ENCODE measurements at places on chromosomes 7 and 10.

DNA sequence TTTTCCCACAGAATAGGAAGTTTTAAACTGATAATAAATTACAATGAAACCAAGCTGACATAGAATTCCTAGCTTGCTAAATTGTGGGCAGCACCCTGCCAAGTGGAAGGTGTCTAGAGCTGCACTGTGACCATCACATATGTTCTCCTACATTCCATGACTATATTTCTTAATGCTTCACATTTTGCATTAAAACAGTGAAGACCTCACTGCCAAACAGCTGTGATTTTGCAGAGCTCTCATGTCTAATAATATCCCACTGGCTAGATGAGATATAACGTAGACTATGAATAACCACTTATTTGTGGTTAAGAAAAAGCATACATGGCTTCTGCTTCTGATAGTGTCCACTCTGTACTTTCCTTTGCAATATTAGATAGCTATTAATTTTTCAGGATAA, 228.3 kb upstream of the TEX47 start:
- no peak for DNase-seq

DNA sequence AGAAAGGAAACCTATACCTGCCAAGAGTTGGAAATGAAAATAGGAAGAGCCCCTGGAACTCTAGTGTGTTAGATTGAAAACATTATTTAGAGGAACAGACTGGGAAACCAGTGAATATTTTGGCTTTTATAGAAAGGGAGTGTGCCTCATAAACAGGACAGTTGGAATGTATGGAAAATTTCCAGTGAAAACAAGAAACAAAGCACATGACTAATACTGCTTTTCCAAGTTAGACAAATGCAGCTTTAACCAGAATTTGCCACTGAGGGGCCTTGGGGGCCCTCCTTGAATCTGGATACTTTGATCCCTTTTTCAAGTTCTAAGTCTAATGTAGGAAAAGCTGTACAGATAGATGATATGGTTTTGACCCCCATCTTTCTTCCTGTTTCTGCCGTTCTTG, 21.2 kb downstream of the ITGB8 start:
- DNase-seq = no peak

DNA sequence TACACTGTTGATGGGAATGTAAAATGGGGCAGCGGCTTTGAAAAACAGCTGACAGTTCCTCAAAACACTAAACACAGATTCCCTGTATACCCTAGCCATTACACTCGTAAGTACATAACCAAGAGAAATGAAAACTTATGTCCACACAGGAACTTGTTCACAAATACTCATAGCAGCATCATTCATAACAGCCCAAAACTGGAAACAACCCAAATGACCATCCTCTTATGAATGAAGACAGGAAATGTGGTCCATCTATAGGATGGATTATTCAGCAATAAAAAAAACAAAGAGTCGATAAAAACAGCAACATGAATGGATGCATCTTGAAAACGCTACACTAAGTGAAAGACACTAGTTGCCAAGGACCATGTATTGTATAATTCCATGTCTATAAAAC, 23.7 kb downstream of the NMT2 start:
- no peak for DNase-seq

- DNase-seq = no peak
Observed at GRCh38 chr10:63889803-63890202, 368.6 kb downstream of the REEP3 start.

- no peak for DNase-seq
Observed at GRCh38 chr10:132444877-132445351, 47.9 kb downstream of the PWWP2B start.

- no peak for DNase-seq
Observed at GRCh38 chr10:10533437-10533836, 484.2 kb upstream of the CELF2 start.

DNA sequence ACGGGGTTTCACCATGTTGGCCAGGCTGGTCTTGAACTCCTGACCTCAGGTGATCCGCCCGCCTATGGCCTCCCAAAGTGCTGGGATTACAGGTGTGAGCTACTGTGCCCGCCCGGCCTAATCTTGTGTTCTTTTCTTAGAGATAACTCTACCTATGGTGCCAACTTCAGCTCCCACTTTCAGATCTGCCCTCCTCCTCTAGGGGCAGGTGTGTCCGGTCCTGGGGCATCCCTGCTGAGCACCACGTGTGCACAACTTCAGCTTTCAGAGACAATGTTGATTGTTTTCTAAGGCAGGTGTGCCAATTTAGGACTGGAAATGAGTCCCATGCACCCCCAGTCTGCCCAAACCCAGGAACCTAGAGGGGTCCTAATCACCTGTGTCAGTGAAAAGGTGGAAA, 18.5 kb upstream of the FXYD4 start:
- DNase-seq = no peak

GRCh38 chr10:132678436-132679216, 107.3 kb downstream of the NKX6-2 start:
- DNase-seq = no peak
